Stomach (tissue), 19 donors: ENCODE measurements at places on chromosomes 1 and 21. TPM values are rescaled to one million over a fixed set of nuclear protein-coding genes. Genes with fewer than 3 reads are reported as not detected.
A peak's percentile ranks its signal among the peaks of the same experiment; 100 is the strongest.

TTC34 gene
- total RNA-seq, result 1.3 TPM

IFNLR1 gene
- 6.1 TPM for total RNA-seq

DNA sequence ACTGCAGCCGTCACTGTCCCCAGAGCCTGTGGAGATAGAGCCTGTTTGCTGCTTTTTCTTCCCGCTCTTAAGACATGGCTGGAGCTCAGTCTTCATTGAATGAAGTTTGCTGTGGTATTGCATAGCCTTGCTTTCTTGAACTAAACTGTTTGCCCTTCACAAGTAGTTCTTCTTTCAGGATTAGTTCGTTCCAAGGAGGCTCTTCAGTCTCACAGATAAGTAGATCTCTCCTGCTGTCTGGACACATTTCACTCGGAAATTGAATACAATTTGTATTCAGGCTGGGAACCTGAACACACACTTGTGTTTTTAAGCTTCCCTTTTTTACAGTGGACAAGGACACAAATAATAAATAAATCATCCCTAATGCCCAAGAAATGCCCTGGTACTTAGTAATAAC, 34.7 kb downstream of the IFNAR1 start:
- no peak for DNase-seq

DNA sequence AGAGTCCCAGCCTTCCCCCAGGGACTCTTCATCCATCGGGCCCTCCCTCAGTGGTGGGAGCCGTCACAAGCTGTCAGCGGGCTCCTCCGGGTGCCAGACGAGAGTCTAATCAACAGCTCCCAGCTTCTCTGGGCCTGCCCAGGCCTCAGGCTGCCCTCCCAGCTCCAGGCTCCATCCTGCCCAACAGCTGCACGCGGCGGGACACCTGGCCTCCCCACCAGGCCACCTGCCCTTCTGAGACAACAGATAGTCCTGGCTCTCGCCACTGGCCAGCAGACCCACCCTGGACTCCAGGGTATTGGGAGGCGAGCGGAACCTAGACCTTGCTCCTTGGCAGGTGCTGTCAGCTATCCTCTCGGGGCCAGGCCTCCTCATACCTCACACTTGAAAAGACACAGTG, 3.1 kb downstream of the WNT4 start:
- DNase-seq, result no peak

DNA sequence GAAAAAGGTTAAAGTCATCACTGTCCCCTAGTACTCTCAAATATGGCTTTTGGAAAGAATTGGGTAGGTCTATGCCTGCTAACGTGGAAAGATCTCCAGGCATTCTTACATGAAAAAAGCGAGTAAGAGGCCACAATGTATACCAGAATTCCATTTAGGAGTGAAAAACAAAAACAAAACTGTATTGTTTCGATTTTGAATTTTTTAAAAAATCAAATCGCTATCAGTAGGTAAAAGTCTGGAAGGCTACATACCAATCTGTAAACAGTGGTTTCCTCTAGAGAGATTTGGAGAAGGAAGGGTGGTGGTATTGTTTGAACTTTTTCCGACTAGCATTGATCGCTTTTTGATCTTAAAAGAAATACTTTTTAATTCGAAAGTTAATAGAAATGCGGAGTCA, 55.9 kb downstream of the RRAGC start:
- DNase-seq, result no peak

GRCh38 chr21:15065392-15066122, 757 bp upstream of the NRIP1 start:
- peak; percentile 68 for DNase-seq

SETD4 gene
- 46.4 TPM for total RNA-seq

DNA sequence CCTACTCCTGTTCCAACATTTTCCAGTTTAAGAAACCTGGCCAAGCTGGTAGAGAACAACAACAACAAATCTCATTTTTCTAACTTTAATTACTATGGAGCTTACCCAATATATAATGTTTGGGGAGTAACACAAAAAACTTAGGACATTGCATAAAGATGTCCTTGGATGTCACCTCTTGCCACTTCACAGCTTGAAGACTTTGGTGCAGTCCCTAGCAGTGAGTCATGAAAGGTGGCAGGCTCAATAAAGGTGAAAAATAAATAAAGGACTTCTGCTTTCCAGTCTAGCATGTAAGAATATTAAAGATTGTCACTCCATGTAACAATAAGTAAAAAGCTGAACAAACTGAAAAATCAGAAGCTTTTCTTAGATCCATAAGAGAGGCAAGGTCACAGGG, 17.6 kb upstream of the SELP start:
- DNase-seq, result no peak

KCNA10 gene
- not detected for total RNA-seq

GRCh38 chr1:53340660-53341520, 13.0 kb upstream of the LRP8 start:
- DNase-seq, result peak; percentile 4

- no peak for DNase-seq
Measured at GRCh38 chr1:165960881-165961280, 133.5 kb downstream of the UCK2 start.

- no peak for DNase-seq
Measured at GRCh38 chr1:205192287-205192686, 19.2 kb downstream of the DSTYK start.

DNA sequence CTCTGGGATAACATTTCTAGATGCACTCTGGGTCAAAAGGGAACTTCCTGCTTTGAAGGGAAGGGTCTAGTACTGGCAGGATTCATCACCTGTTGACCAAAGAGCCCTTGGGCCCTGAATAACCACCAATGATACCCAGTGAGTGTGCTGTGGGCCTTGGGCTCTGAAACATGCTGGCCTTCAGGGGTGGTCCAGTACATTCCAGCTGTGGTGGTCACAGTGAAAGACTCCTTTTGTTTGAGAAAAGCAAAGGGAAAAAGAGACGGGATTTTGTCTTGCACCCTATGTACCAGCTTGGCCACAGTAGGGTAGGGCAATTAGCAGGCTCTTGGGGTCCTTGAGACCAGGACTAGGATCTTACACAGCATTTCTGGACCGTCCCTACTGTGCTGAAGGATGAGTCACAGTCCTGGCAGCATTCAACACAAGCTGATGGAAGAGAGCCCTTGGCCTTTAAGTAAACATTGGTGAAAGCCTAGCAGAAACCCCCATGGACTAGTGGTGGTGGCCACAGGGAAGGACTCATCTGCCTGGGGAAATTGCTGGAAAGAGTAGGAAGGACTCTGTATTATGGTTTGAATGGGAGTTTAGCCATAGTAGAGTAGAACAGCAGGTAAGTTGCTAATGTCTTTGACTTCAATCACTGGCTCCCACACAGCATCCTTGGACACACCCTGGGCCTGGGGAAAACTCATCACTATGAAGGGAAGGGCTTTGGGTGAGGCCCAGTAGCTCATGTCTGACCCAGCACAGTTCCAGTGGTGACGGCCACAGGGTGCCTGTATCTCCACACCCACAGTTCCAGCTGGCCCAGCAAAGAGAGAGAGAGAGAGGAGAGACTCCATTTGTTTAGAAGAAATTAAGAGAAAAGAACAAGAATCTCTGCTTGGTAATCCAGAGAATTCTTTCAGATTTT, 87.5 kb downstream of the COL24A1 start:
- DNase-seq, result no peak

GRCh38 chr1:53365437-53366063, 37.7 kb upstream of the LRP8 start:
- DNase-seq, result peak; percentile 36

DNA sequence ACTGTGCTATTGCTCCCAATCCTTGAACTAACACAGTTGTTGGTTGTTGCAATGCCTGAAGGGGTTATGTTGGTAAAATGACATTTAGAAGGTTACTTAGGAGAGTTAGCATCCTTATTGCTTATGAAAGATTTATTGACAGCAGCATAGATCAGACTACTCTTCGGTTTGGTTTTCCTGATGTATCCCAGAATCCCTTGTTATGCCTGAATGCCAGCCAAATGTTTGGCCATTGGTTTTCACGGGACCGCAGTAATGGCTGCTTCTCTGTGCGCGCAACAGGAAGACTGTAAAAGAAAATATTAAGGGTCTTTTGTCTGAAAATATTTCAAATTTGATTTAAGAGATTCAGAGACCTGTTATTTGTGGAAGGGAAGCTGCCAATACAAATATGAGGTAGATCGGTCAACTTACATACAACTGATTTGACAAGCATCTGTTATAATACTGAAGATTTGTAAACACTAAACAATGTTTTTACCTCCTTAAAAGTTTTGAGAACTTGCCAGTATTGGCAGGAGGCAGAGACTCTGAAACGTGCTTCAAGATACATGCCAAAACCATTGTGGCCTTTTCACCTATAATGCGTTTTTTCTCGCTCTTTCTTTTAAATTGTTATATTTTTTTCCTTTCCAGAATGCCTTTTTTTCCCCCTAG, 8.3 kb downstream of the NFIA start:
- no peak for DNase-seq

HRNR gene
- total RNA-seq, result not detected

TLCD4 gene
- 2.6 TPM for total RNA-seq
